NCI-H1436 (cell line): ENCODE measurements at places on chromosomes 5 and 9.
A peak's percentile ranks its signal among the peaks of the same experiment; 100 is the strongest.

DNA sequence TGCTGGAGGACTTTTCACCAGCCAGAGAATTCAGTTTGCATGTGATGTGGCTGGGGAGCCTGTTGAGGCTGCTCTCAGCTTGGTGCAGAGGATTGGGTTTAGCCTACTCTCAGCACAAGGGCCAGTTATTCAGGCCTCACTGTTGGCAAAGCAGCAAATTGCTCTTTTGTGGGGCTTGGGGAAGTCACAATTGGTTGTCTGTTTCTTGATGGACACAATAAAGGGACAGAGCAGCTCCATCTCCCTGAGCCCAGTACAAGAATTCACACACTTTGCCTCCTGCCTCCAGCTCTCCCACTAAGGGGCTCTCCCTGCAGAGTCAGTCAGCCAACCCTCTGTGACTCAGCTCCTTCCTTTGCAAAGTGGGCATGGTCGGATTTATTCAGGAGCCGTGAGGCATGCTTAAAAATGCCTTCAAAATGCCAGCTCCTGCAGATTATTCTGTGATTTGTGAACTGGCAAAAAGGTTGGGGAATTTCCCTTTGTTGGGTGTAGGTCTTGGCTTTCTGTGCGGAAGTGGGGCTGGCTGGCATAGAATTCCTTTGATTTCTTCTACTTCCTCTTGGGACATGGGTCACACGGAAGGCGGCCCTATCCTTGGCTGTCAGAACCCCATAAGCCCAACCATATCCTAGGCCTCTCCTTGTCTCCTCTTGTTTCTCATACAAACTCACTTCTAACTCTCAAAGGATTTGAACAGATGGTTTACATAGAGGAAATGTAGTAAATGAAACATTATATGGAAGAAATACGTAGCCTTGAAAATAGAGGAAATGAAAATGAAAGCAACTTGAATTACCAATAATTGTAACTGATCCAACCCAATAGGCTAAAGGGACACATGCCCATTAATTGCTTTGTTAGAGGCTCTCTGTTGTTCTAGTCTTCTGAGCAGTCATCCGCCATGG is 118.7 kb upstream of the CD180 start:
- DNase-seq, result no peak

DNA sequence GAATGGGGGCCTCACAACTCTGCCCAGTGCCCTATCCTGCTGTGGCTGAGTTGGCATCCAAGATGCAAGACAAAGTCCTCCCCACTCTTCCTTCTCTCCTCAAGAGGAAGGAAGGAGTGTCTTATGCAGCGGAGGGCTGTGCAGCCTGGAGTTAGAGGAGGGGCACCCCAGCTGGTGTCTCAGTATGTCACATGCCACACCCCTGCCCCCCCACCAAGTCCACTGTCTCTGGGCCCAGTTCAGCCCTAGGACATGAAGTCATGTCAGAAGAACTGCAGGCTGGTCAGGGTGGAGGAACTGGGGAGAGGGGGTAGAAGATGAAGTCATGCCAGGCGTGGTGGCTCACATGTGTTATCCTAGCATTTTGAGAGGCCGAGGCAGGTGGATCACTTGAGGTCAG is 28.0 kb upstream of the SLC28A3 start:
- no peak for DNase-seq

DNA sequence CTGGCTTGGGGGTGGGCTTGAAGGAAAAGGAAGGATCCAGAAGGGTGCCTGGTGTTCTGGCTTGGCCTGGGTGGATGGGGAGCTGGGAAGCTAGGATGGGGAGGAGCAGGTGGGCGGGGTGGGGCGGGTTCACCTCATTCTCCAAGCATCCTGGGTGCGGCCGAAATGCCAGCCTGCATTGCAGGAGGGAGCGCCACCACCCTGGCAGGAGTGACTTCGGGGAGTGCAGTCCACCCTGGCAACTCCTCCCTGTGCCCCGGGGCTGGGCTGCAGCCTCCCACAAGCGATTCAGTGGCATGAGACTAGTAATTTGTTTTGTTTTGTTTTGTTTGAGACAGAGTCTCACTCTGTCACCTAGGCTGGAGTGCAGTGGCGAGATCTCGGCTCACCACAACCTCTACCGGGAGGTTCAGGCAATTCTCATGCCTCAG is 5.5 kb downstream of the TTC16 start:
- DNase-seq, result no peak

GRCh38 chr9:108815156-108815555 is 40.6 kb downstream of the ACTL7B start:
- no peak for DNase-seq

GRCh38 chr5:41768692-41769091 is 101.5 kb downstream of the OXCT1 start:
- no peak for DNase-seq

DNA sequence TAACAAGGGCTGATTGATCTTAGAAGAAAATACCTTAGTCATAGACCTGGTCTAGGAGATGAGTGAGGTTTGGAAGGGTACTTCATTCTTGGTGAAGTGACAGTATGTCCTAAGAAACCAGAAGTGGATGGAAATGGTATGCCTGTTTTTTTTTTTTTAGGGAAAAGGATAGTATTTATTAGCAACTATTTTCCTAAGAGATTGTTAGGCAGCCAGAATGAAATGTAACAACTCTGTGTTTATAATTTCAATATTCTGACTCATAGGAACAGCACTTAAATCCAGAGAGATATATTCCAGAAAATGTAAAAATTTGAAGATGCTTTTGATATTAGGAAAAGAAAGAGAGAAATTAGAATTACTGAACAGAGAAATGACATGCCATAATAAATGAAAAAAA is 21.2 kb upstream of the ARL14EPL start:
- DNase-seq, result no peak

- DNase-seq, result no peak
Measured at GRCh38 chr5:96821260-96821916, 13.6 kb upstream of the ERAP1 start.

- DNase-seq, result no peak
Measured at GRCh38 chr5:23703940-23704855, 196.8 kb downstream of the PRDM9 start.

GRCh38 chr9:3528451-3528850 is 2.6 kb upstream of the RFX3 start:
- peak; percentile 68 for DNase-seq

- DNase-seq, result no peak
Measured at GRCh38 chr5:53936481-53937352, 373.7 kb downstream of the ARL15 start.

DNA sequence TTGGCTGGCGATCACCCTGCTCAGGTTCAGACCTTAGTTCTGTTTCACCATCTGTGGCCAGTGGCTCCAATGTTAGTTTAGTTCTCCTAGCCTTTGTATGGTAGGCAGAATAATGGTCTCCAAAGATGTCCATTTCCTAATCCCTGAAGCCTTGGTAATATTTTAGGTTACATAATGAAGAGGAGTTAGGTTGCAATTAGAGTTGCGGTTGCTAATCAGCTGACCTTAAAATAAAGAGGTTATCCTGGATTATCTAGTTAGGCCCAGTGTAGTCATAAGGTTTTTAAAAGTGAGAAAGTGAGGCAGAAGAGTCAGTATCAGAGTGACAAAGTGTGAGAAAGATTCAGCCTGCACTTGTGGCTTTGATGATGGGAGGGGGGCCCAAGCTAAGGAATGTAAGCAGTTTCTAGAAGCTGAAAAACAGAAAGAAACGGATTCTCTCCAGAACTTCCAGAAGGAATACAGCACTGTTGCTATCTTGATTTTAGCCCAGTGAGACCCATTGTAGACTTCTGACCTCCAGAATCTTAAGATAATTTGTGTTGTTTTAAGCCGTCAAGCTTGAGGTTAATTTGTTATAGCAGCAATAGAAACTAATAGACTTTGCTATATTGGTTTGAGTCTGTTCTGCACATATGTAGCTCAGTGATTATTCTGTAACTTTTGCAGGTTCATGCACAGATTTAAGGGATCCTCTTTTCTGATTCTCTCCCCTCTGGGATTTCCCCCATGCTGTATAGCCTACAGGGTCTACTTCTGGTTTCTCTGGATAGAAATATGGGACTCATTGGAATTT is 21.6 kb downstream of the LNPEP start:
- no peak for DNase-seq

DNA sequence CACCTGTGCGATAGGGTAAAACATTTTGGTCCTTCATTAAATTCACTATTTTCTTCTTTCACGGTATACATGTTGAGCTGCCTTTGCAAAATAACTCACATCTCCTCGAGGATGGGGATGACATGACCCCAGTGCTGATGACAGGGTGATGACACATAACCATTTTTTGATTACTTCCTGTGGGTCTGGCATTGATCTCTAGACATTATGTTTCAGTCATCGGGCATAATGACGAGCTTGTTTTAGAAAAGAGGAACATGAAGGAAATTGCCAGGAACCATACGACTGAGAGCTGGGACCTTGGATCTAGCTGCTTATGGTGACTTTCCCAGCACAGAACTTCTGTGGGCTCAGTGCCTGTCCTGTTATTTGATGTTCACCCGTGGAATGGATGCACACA is 25.2 kb downstream of the COL5A1 start:
- DNase-seq, result no peak

DNA sequence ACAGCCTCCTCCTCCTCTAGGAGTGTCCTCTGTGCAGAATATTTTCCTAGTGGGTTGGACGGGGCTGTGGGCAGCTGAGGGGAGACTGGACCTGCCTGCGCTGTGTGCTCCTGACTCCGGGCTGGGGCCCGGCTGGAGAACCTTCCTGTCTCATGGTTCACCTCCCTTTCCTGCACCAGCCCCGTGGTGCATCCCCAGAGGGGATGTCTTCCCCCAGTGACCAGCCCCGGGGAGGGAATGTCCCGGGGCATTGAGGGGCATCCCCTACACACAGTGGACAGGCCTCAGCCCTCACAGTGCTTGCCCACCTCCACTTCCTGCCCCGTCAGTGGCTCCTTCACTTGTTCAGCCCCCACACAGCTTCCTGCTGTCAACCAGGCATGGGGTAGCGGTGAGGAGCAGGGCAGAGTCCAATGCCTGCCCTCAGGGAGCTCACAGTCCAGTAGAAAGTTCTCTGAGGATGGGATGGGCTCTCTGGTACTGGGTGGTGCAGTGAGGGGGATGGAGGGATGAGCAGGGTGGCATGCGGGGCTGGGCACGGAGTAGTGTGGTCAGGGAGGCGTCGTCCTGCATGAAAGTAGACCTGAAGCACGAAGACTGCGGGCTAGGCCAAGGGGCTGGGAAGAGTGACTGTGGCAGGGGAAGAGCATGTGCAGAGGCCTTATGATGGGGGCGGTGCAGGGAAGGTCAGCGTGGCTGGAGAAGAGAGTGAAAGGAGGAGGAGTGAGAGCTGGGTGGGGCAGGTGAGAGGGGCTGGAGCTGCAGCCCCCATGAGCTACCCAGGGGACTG is 52.1 kb upstream of the PITX1 start:
- DNase-seq, result no peak

DNA sequence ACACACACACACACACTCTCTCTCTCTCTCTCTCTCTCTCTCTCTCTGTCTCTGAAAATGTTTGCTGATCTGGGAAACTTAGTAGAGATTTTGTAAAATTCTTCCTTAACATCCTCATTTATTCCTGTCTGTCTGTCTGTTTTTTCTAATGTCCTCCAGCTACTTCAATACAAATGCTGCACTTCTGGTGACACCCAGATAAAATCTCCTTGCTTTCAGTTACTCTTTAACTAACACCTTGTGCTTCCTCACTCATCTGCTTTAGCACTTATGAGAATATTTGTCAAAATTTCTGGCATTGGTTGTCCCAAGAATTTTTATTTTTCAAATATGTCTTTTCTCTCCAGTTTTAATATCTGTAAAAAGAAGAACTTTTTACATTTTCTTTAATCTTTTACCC is 35.0 kb upstream of the ARRDC3 start:
- DNase-seq, result no peak

DNA sequence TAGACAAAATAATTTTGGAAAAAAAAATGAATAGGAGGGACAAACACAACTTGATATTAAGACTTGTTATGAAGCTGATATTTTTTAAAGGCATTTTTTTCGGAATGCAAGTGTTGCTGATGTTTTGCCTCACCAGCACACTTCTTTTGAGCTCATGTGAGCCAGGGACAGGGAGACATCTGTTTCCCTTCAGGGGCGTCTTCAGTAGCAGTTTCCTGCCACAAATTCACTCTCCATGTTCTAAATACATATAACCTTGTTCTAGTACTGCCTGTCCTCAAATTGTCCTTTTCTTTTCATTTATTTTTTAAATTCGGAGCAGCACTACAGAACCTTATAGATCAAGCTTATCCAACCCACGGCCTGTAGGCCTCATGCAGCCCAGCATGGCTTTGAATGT is 316.0 kb upstream of the PAPPA start:
- DNase-seq, result no peak

DNA sequence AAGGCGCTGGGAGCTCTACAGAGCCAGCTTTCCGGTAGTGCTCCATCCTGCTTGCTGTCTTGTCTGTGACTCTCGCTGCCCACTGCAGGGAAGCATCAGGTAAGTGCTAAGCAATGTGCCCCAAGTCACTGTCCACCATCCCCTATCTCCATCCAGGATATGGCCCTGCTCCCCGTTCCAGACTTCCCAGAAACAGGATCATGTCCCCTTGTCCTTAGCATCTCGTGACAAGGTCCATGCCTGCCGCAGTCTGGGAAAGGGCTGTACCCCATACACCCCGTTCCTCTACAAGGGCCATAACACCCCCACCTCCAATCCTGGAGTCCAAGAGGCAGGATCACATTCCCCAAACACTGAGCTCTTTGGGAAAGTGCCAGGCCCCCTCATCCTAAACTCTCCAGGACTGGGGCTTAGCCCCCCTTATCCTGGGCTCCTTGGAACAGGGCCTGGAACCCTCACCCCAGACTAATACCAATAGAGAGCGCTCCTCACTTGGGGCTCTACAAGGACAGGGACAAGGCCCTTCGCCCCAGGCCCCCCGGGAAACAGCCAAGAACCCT is 566 bp downstream of the RPP25L start:
- no peak for DNase-seq

GRCh38 chr5:154967421-154968024 is 26.6 kb downstream of the MRPL22 start:
- no peak for DNase-seq

GRCh38 chr9:121699571-121700164 is 48.2 kb downstream of the DAB2IP start:
- DNase-seq, result no peak

- DNase-seq, result no peak
Measured at GRCh38 chr5:151950706-151951105, 26.1 kb upstream of the GLRA1 start.

GRCh38 chr9:126093771-126094170 is 232.9 kb upstream of the MVB12B start:
- no peak for DNase-seq

GRCh38 chr9:121551985-121552753 is 52.5 kb upstream of the GGTA1 start:
- no peak for DNase-seq

DNA sequence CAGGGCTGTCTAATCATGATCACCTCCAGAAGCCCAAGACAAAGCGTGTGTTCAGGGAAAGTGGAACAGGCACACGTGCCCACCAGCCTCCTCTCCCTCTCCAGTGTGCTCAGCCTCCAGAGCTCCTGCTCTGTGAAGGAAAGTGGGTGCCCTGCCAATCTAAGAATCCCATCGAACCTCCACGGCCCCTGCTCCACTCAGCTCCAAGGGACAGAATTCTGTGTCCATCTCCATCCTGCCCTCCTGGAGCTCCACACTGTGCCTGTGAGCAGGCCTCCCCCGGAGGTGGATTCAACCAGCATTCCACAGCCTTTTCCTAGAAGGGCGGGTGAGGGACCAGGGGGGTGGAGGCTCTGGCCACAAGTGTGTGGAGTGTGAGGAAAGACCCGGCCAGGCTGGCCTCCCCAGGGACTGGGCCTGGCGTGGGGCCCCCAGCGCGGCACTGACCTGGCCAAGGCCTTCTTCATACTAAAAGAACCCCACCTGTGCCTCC is 6.0 kb downstream of the EEIG1 start:
- DNase-seq, result no peak
